Endothelial cell of coronary artery (primary cell): ENCODE measurements at places on chromosomes 12 and 14. TPM values are rescaled to one million over a fixed set of nuclear protein-coding genes. Genes with fewer than 3 reads are reported as not detected.

PIWIL1 gene
- total RNA-seq: not detected in 2 replicates

IKZF4 gene
- 0.38 and 0.45 TPM in 2 replicates for total RNA-seq

TNS2 gene
- total RNA-seq: 19.8 and 33.7 TPM in 2 replicates

ARHGEF40 gene
- 4.2 and 12.1 TPM in 2 replicates for total RNA-seq

PLCZ1 gene
- total RNA-seq: 0.18 TPM in 1 of 2 replicates, not detected in the other

PROX2 gene
- not detected in 2 replicates for total RNA-seq

SDR9C7 gene
- total RNA-seq: not detected in 2 replicates

POTEG gene
- total RNA-seq: not detected in 2 replicates

SLIRP gene
- 168 and 234 TPM in 2 replicates for total RNA-seq

FITM1 gene
- total RNA-seq: 0.19 and 0.27 TPM in 2 replicates

PLEKHG7 gene
- not detected in 2 replicates for total RNA-seq

POTEM gene
- total RNA-seq: not detected in 2 replicates

SIX6 gene
- not detected in 2 replicates for total RNA-seq

MYBPC1 gene
- total RNA-seq: not detected in 2 replicates

CEBPE gene
- not detected in 2 replicates for total RNA-seq

SLC4A8 gene
- 4.9 TPM in 2 replicates for total RNA-seq

RPL10L gene
- not detected in 2 replicates for total RNA-seq

NFYB gene
- 15.4 and 16.9 TPM in 2 replicates for total RNA-seq

MAP3K9 gene
- total RNA-seq: under 0.01 TPM in 1 of 2 replicates, not detected in the other

KCNJ8 gene
- total RNA-seq: 0.56 TPM in 1 of 2 replicates, not detected in the other

IFNG-AS1 gene
- not detected in 2 replicates for total RNA-seq

KRT77 gene
- total RNA-seq: not detected in 2 replicates

SLC2A13 gene
- 3.9 and 5.7 TPM in 2 replicates for total RNA-seq

ITGB7 gene
- 0.18 and 0.38 TPM in 2 replicates for total RNA-seq

SLC2A3 gene
- 26.7 and 54.7 TPM in 2 replicates for total RNA-seq

PAPLN gene
- total RNA-seq: 1.5 and 2.7 TPM in 2 replicates

TMPRSS12 gene
- total RNA-seq: not detected in 2 replicates

HCAR2 gene
- not detected in 2 replicates for total RNA-seq

CMTM5 gene
- total RNA-seq: not detected in 2 replicates

FOXM1 gene
- total RNA-seq: 5.3 and 6.2 TPM in 2 replicates

AQP6 gene
- 0.09 TPM in 1 of 2 replicates, not detected in the other for total RNA-seq

LRRK2 gene
- total RNA-seq: 2.0 and 2.5 TPM in 2 replicates

MEG3 gene
- 12.6 and 72.9 TPM in 2 replicates for total RNA-seq

AQP2 gene
- not detected in 2 replicates for total RNA-seq

REP15 gene
- 1.5 and 1.7 TPM in 2 replicates for total RNA-seq

RBMS2 gene
- total RNA-seq: 25.3 and 32.6 TPM in 2 replicates
